ENCODE measurements at places on chromosomes 11 and 22.

GRCh38 chr22:36838119-36839030 is 21.5 kb upstream of the PVALB start:
- DNase-seq, result no peak

DNA sequence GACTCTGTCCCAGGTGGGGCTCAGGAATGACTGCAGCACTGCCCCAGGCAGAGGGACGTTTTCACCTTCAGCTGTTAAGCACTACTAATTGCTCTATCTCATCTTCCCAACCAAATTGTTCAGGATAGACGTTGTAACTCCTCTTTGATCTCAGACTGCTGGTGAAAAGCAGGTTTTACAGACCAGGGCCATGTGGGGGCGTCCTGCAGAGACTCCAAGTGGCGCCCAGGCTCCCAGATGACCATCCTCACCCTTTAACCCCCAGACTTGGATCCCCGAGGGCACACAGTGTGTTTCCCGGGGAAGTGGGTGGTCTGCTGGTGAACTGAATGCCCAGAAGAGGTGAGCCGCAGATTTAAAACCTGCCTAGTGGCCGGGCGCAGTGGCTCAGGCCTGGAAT is 23.9 kb downstream of the FADD start:
- no peak for DNase-seq

GRCh38 chr11:34685864-34686263 is 65.0 kb downstream of the EHF start:
- DNase-seq, result no peak

GRCh38 chr11:77874206-77874605 is 53.3 kb downstream of the AAMDC start:
- no peak for DNase-seq

DNA sequence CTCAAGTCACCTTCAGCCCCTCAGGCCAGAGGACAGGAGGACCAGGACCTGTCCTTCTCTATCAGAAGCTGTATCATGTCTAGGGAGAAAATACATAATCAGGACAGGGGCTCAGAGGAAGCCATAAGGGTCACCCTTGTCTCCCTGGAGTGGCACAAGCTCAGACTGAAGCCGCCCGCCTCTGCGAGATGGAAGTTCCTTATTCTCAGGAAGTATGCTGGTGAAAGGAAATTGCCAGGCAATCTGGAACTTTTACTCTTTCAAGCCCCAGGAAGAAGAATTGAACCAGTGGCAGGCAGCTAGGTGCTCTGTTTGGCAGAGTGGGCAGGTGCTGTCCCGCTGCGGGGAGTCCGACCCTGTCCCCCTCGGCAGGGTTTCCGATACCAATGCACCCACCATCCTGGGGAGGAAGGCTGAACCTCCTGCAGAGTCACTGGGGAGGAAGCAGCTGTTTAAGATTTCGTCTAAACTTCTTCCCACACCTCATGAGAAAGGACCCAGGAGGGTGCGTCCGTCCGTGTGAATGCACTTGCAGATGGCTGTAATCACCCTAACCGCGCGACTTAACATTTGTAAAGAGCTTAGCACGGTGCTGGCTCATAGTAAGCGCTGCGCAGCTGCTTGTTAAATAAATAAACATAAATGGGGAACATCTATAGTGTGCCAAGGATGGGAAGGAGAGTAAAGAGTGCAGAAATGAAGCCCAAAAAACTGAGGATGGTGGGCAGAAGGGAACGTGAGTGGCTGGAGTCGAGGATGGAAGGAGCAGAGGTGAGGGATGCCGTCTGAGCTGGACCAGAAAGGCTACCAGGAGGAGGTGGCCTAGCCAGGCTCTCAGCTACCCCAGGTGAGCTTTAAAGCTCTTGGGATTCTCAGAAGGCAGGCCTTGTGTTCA is 5.0 kb upstream of the ANO1 start:
- DNase-seq, result no peak

DNA sequence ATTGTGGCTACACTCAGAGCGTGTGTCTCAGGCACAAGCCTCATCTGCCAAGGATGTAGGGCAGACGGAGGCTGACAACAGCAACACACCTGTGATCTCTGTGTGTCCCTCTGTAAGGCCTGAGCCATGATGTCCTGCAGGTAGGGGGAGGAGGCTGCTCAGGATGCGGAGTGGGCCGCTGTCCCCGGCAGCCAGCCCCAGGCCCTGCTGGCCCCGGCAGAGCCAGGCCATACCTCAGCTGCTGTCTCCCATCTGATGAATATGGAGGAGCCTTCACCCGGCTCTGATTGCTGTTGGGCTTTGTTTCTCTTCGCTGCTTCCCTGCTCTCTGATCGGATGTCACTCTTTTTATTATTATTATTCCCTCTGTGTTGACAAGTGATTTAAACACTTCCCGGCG is 83.6 kb upstream of the NCAM1 start:
- no peak for DNase-seq

DNA sequence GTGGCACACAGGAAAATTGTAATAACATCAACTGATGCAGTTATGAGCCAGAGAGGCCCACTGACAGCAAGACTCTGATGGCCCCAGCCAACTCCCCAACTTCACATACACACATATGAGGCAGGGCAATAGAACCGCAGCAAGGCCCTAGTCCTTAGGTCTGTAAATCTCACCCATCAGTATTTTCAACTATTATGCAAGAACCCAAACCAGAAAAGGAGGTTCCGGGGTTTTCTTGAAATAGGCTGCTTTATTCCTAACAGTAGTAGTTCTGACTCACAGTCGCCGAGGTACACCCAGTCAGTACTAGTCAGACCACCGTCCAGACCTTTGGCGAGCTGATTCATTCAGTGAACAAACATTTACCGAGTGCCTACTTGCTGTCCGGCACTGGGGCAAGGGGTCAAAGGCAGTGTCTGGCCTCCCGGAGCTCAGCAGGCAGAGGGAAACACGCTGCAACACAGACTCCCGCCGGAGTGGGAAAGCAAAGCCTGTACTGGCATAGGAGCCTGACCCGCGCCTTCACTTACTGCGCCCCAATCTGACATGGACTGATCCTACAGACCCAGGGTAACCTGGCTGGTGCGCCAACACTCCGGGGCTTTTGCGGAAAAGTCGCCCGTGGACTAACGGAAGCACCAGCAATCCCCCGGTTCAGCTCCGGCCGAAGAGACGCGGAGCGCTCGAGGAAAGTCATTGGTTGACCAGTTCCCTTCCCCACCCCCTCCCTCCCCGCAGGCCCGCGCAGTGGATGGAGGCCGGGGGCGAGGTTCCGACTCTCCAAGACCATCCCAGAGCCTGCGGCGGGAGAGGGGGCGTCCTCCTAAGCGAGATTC is 1.3 kb downstream of the PLEKHA7 start:
- DNase-seq, result no peak

DNA sequence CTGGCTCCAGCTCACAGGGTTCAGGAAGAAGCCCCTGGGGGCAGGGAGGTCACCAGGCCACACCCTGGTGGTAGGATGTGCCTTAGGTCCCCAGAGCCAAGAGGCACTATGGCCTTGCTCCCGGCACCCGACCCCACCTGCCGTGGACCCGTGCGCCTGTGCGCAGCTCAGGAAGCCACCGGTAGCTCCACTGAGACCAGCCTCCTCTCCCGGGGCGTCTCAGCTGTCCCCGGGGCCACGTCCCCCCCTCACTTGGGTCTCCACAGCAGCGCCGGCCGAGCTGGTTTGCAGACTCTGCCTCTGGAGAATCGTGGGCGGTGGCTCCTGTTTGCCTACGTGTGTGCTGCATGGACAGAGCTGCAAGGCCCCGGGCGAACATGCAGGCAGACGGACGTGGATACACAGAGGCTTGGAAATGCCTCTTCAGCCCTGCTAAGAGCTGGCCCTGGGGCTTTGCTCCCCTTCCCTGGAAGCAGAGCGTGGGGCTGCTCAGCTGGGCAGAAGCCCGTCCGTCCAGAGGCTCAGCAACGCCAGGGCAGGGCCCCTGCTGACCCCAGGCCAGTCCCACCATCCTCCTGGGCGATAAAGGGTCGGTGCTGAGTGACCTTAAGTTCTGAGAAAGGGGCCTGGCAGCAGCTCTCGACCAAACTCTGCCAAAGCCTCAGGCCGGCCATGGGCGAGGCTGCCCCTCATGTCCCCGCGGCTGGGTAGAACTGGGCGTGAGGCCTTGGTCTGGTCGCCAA is 15.3 kb upstream of the MUC5B start:
- no peak for DNase-seq

DNA sequence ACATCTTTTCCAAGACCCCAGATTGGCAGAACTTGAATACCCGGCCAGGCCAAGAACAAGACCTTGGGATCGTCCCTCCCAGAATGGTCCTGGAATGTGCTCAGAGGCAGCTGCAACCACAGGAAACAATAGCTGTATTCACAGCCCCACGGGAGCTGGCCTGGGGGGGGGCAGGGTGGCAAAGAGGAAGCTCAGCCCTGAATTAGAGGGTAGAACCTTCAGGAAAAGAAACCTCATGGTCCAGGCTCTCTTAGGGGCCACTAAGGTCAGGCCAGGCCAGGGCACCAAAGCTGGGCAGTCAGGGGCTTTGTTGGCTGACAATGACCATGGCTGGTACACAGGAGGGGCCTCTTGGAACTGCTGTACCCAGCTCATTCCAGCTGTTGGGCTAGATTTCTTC is 17.3 kb downstream of the RPL27A start:
- no peak for DNase-seq

DNA sequence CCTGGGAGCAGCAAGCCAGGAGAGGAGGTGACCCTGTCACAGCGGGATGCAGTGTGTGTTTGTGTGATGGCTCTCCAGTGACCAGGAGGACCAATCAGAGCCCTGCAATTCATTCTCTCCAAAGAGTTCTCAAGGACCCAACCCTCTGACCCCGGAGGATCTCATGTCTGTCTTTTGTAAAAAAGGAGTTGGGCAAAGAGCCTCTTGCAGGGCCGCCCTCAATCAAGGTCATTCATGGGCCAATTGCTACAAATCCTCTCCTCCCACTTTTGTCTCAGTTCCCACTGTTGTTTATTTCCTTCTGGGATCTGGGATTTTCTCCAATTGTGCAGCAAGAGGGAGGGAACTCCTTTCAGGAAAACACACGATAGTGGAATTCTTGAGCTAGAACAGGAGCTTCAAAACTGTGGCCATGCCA is 4.0 kb downstream of the TECTA start:
- no peak for DNase-seq

DNA sequence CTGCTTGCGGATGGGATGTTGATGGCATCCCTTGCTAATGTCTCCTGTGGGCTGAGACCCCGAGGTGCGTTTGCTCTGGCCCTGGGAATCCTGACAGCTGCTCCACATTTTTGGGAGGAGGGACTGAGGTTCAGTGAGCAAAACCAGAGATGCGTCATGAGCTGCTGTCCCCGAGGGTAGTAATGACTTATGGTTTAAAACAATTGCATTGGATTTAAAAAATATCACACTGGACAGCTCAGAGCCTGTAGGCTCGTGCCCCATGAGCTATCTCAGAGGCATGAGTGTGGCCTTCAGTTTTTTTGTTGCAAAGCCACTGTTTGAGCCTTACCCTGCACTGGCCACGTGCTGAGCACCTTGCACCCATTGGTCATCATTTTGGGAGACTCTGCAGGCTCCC is 20.9 kb upstream of the PARVG start:
- DNase-seq, result no peak

GRCh38 chr22:21754523-21754922 is 18.9 kb upstream of the YPEL1 start:
- DNase-seq, result no peak

DNA sequence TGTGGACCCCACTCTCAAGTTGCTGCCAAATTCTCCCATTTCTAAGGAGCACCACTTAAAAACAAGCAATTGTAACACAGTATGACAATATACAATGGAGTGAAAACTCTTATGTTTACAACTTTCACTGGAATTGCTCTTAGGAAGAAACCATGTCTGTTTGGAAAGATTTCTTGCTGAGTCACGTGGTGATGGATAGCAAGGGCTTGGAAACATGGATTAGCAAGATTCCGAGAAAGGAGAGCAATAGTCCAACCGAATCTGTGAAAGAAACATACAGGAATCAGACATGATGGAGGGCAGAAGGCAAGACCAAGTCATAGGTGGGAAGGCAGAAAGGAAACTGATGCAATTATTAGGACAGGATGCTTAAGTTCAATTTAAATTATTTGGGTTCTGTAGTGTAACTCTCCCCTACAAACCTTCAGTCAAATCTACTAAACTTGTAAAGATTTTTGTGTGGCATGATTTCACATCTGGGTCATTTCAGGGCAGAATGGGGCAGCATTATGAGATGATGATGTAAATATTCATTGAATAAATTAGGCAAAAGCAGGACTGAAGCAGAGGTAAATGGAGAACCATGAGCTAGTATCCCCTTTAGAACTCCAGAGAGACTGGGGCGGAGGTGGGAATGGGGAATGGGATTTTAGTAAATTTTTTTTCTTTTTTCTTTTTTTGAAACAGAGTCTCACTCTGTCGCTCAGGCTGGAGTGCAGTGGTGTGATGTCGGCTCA is 27.8 kb upstream of the THY1 start:
- DNase-seq, result no peak

GRCh38 chr11:9905960-9906791 is 242.3 kb downstream of the SWAP70 start:
- no peak for DNase-seq

GRCh38 chr22:36010882-36011281 is 17.7 kb downstream of the RBFOX2 start:
- DNase-seq, result no peak

DNA sequence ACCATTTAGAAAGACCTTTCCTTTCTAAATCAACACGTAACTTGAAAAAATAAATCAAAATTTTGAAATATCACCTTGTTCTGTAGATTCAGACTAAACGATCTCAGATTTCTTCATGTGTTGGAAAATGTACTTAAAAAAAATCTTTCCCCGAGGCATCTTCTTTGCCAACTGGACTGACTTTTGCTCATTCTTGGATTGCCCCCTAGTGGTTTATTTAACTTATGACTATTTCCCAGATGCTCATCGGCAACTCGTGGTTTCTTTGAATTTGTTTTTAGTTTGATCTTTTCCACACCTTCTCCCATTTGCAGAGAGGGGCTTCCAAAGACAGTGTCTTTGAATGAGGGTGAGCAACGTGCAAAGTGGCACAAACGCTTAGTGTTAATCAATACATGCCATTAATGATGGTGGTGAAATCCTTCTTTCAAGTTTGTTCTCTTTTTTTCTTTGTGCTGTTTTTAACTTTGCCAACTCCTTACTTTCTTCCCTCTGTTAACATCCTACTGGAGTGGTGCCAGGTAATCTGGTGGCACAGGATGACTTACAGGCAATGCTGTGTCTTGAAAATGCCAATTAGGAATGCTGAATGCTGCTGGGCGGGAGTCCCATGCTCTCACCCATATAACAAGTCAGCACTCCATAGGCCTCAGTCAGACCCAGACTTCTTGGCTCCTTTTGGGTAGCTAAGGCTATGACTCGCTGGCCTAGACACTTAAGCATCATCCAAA is 18.3 kb downstream of the PRSS23 start:
- no peak for DNase-seq

- no peak for DNase-seq
Measured at GRCh38 chr11:26572770-26573402, 823 bp upstream of the MUC15 start.

DNA sequence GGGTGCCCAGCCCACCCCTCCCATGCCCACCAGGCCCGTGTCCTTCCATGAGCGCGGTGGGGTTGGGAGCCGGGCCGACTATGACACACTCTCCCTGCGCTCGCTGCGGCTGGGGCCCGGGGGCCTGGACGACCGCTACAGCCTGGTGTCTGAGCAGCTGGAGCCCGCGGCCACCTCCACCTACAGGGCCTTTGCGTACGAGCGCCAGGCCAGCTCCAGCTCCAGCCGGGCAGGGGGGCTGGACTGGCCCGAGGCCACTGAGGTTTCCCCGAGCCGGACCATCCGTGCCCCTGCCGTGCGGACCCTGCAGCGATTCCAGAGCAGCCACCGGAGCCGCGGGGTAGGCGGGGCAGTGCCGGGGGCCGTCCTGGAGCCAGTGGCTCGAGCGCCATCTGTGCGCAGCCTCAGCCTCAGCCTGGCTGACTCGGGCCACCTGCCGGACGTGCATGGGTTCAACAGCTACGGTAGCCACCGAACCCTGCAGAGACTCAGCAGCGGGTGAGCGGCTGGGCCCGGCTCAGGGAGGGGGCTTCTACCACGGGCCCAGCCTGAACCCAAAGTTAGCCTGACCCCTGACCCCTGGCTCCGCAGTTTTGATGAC is 3.0 kb downstream of the PKP3 start:
- DNase-seq, result no peak
